ENCODE measurements at places on chromosomes 7 and 10.

DNA sequence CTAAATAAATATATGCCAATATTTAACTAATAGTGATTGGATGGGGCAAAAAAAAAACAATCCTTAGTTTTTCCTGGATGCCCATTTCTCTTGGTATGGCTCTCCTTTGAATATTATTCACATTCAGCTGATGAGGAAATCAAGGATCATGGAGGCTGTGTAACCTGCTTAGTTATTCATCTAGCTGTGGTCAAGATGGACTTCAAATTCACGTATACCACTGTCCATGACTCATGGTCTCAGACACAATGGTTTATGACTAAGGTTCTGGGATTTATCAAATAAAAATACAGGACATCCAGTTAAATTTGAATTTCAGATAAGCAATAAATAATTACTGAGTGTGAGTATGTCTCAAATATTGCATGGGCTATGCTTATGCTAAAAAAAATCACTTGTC, 191.5 kb upstream of the CELF2 start:
- no peak for DNase-seq

DNA sequence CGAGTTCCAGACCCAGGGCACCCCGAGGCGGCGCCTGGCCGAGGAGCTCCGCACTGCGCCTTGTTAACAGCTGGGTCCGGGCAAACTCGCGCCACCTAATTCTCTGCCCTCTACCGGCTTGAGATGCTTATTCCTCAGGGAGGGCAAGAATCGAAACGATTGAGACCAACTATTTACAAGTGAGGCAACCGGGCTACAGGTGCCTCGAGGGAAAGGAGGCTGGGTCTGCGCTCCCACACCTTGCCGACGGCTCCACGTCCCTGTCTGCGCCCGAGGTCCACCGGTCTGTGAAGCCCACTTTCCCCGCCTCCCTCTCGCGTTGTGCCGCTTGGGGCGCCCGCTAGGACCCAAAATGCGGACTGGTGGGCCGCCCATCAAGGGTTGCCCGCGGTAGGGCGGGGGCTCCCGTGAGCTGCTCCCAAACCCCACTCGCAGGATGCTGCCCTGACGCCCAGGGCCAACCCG, 527 bp downstream of the AKR1B1 start:
- peak; percentile 55 for DNase-seq

- no peak for DNase-seq
These were observed 824.5 kb downstream of the TYW1 start for GRCh38 chr7:67821116-67821515.

GRCh38 chr7:131087756-131088658, 239.7 kb upstream of the MKLN1 start:
- no peak for DNase-seq

DNA sequence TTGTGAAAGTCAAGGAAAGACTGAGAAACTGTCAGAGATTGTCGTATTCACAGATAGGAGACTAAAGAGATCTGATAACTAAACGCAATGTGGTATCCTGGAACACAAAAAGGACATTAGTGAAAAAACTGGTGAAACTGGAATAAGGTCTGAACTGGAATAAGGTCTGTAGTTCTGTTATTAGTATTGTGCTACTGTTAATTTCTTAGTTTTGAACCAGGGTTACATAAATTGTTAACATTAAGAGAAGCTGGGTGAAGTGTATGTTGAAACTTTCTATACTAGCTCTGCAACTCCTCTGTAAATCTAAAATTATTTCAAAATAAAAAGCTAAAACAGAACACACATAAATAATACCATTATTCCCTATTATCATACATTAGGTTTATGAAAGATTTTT, 3.4 kb upstream of the NT5C2 start:
- DNase-seq, result no peak

DNA sequence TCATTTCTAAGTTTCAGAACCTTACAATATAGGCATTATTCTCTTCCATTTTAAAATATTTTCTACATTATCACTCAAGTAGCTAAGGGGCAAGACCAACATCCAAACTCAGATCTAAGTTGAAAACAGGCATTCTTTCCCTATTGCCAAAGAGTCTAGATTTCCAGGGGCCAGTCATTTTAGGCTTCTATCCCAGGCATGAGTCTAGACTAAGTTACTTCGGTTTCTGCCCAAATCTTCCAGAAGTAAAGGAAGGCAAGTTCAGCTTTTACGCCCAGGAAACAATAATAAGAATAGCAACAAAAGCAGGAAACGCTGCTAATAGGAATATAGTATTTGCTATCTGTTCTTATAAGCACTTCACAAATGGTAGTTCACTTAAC, 189.9 kb downstream of the DGKI start:
- DNase-seq, result no peak

- no peak for DNase-seq
These were observed 511.3 kb upstream of the ZMIZ1 start for GRCh38 chr10:78557433-78557925.

GRCh38 chr10:25505466-25505865, 330.7 kb downstream of the GPR158 start:
- no peak for DNase-seq

DNA sequence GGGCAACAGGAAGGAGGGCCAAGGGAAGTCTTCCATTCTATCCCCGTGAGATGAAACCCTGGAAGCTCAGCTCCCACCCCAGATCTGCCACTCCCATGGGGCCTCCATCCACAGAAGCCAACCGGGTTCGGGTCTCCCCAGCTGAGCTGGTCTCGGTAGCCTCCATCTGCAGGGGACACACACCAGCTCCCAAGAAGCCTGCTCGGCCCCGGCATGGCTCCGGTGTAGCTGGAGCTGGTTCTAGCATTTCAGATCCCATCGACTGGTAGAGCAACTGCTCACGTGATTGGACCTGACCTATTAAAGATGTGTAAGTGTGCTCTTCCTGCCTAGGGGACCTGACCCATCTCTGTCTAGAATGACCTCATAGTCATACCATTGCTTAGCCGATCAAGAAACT, 138.0 kb downstream of the PRKAG2 start:
- no peak for DNase-seq

- no peak for DNase-seq
These were observed 41.0 kb downstream of the UBE2H start for GRCh38 chr7:129911790-129912189.
